ENCODE measurements at places on chromosomes 4 and X.

GRCh38 chrX:103249805-103250204, 5.2 kb downstream of the TCEAL8 start:
- no peak for DNase-seq

DNA sequence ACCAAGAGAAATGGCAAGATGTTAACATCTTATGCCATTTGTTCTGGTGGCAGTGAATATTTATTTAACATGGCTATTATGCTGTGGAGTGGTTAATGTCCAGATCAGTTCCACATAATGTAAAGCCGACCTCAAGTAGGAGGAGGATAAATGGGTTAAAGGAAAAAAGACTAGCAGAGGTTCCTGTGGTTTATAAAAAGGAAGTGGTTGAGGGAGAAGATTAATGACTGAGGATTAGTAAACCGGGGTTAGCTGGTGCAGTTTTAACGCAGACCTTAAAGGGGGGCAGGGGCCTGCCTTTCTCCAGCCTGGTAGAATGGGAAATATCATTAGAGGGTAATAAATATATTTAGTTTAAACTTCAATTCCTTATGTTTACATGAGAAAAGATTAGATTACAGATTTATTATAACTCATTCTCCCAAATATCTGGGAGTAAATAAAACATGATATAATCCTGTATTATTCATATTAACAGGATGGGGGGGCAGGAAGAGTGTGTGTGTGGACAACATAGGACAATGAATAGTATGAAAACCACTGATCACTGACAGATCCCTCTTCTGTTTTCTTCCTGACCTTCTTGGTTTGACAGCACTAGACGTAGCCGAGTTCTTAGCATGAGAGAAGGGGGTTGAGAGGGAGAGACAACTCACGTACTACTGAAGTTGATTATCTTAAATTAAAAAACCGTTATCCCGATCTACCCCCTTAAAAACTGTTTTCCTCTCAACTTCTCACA, 124.1 kb upstream of the LIMCH1 start:
- no peak for DNase-seq

GRCh38 chr4:147244786-147245185, 236.1 kb upstream of the EDNRA start:
- DNase-seq = no peak

DNA sequence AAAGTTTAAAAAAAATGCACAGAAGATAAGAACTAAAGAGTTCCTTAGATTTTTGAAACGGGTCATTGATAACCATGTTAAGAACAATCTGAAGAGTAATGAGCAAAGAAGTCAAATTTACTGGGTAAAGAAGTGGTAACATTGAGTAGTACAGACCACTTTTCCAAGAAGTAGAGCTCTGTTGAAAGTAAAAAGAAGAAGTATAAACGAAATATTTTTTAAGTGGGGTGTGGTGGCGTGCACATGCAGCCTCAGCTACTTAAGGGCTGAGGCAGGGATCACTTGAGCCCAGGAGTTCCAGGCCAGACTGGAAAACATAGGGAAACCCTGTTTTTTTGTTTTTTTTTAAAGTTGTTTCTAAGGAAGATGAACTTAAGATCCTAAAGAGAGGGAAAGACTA, 68.5 kb downstream of the UBA6 start:
- no peak for DNase-seq

GRCh38 chr4:94390804-94391410, 48.3 kb upstream of the HPGDS start:
- DNase-seq = no peak

- no peak for DNase-seq
Measured at GRCh38 chr4:78551420-78552351, at the start of gene ANXA3. TSS of gene ANXA3 (plus strand) at chr4:78551770. CDS start at chr4:78554474, 2,704 bp downstream.

- DNase-seq = no peak
Measured at GRCh38 chrX:41711021-41711667, 12.8 kb upstream of the GPR82 start.

DNA sequence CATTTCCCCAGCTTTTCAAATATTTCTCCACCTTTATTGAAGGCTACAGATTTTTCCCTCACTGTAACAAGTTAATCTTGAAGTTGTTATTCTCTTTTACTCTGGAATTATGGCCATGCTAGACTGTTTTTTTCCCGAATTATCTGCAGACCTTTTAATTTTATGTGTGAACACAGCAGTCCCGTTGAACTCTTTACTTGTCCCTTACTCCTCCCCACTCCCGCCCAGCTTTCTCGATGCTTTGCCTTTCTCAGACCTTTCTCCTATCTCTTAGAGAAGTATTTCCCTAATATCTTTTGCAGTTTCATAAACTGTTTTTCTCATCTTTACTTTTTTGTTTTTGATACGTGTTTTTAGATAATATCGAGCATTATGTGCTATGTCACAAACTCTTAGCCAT, 776 bp downstream of the CEP44 start:
- no peak for DNase-seq

DNA sequence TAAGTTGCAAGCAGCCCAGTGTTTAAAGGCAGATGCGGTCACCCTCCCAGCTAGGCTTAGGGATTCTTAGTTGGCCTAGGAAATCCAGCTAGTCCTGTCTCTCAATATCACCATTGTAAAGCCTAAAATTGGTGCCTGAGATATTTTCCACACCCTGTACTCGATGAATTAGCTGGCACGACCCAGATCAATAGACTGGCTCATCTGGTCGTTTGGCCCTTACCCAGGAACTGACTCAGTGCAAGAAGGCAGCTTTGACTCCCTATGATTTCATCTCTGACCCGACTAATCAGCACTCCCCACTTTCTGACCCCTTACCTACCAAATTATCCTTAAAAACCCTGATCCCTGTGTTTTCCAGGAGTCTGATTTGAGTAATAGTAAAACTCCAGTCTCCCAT, 384.9 kb upstream of the SLC7A11 start:
- no peak for DNase-seq

DNA sequence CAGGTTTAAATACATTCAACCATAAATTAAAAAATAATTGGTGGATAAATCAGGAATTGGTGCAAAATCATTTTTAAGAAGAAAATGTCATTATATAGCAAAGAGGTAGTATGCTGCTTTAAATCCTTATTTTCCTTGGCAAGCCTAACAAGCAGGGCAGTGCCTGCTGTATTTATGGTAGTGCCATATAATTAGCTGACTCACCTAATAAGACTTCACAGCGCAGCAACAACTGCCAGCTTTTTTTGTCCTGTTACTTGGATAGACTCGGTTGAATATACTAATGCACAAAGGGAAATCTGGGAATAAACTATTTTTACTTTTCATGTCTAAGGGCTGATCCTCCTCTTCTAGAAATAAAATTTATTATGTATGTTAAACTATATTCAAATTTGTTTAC, 99.1 kb downstream of the SNCA start:
- no peak for DNase-seq

- DNase-seq = no peak
Measured at GRCh38 chr4:17450269-17450804, 61.6 kb downstream of the QDPR start.

DNA sequence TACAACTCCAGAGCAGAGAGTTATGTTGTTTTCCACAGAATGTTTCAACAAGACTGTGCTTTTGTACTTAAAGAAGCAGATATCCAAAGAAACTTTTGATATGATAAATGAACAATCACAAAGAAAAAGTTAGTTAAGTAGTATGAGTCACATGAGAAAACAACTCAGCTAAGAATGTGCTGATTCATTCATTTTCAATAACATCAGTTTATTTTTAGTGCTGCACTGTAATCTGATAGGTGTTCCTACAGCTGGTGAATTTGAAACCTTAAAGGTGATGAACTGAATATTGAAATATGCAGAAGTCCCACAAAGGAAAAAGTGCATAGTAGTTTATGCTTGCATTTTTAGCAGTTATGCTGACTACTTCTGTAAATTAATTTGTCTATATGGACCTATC, 180.3 kb upstream of the TENM3 start:
- no peak for DNase-seq

DNA sequence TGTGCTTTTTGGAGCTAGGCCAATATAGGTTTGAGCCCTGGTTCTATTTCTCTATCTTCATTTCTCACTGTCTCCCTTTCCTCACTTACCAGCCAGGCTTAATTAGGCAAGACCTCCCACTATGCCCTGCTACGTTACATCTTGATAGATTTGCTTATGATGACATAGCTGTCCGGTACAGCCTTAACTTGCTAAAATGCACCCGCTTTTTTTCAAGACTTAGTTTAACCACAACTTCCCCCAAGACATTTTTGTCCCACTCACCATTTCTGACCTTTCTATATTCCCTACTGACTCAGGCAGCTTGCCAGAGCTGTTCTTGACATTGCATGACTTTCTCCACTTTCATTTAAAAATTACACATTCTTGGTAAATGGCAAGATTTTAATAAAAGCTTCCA, 152.6 kb downstream of the MID1 start:
- DNase-seq = no peak

GRCh38 chrX:489820-490219, 103.1 kb upstream of the PPP2R3B start:
- DNase-seq = no peak

DNA sequence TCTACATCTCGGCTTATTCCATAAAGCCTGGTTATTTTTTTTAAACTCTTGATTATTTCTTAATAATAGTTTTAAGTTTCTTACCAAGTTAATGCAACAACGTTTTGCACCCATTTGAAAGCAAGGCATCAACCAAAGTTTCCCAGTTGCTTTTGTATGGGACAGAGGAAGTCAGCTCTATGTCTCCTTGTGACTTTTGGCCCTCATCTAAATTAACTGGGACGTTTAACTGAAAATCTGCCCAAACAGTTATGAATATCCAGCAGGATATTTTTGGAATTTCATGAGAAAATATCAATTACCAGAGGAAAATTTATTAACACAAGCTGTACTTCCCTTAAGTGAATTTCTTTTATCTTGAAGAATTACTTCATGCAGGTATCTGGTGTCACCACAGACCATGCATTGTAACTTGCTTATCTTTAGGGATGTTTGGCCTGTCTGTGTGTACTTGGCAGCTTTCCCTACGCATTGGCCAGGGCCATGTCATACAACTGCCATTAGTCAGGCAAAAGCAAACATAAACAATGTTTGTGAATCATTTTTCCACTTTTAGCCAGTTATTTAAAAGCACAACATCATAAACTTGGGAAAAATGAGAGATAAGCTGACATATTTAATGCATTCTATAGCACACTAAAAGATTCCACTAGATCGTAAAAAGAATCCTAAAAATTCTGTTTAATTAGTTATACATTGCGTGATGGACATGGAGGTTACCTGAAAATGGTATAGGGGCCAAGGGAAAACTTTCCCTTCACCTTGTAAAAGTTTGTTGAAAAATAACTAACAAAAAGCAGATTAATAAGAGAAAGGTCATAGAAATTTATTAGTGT, 101.4 kb upstream of the PDE5A start:
- no peak for DNase-seq

DNA sequence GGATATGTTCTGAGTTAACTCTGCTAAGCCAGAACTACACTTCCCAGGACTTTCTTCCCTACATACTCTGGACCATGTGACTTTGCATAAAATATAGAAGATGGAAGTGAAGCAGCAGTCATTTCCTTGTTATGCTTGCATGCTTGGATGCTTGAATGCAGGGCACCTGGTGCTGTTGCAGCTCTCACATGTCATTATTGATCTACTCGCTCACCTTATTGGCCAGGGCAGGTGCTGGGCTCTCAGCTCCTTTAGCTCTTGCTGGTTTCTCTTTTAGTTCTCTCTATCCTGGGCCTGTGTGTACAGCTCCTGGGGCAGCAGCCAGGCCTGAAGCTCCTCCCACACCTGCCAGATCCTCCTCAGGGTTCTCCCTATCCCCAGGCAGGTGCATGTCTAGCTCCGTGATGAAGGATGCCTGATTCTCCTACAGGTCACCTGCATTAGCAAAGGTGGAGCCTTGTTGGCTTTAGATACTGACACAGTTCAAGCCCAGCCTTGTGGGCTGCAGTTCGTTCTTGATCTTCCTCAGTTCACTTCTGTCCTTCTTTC, 53.3 kb downstream of the MED28 start:
- no peak for DNase-seq

DNA sequence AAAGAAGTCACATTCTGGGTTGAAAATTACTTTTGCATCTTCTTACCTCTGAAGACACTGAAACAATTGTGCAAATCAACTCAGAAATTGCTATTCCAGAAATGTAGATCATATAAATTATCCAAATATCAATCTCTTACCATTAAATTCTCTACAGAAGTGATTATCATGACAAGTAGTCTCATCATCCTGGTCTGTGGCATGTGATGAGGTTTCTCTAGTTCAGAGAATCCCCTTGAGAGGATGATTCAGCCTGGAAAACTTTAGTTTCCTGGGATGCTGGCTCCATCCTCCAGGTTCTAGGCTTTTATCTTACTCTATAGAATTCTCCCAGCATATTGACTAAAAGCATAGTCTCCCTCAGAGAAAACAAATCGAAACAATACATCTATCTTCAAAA, 76.2 kb upstream of the S100G start:
- no peak for DNase-seq

GRCh38 chr4:37359261-37359660, 114.7 kb downstream of the NWD2 start:
- DNase-seq = no peak

- DNase-seq = no peak
Measured at GRCh38 chr4:83320548-83320947, 14.1 kb downstream of the HPSE start.

GRCh38 chrX:47448165-47448806, 34.7 kb downstream of the ZNF41 start:
- no peak for DNase-seq

DNA sequence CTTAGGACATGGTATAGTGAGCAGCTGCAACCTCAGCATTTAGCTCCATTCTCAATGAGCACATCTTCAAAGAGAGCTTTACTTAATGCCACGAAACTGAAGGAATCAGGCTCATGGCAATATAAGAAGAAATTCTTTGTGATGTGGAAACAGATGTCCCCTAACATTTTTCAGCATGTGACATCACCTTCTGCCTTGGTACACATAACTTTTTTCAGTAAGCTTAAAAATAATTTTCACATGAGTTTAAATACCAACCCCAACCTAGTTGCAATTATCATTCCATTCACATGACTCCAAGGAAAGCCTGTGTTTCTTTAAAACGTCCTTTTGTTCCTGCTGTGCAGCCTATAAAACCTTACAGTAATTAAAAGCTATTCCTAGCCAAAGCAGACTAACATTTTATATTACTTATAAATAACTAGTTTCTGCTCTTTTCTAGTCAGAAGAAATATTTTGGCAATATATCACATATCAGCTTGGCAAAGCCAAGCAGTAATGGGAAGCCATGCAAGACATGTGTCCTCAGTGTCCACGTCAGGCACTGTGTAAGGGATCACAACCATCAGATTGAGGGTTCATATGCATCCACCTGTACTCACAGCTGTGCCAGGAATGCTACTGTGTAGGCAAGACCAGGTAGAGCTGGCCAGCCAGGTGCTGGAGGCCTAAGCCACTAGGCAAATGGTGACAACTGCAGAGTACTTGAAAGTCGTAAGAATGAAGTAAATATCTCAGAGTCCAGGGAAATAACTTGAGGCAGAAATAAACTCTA, 466.6 kb downstream of the INPP4B start:
- DNase-seq = no peak

DNA sequence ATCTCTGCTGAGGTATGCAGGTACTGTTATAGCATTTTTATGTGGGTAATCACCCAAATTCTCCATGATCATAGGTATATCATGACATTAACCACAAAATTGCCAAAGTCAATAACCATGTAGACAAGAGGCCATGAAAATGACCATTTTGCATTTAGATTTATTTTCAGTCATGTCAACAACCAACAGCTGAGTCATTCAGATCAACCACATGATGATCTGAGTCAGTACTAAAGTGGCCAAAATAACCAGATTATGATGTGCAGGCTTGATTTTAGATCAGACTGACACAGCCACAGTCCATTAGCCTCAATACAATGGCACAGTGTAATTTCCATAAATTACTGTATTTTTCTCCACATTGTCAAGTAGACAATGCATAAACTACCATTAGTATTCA, 240.5 kb downstream of the GRIA3 start:
- DNase-seq = no peak
